ENCODE measurements at places on chromosomes 12 and 14.

GRCh38 chr14:75981426-75982265, at the start of gene TGFB3:
Gene TGFB3, minus strand, starts transcription at chr14:75981995. Its CDS starts 1,102 bp downstream, at chr14:75980893.
- DNase-seq, result peak; percentile 85

DNA sequence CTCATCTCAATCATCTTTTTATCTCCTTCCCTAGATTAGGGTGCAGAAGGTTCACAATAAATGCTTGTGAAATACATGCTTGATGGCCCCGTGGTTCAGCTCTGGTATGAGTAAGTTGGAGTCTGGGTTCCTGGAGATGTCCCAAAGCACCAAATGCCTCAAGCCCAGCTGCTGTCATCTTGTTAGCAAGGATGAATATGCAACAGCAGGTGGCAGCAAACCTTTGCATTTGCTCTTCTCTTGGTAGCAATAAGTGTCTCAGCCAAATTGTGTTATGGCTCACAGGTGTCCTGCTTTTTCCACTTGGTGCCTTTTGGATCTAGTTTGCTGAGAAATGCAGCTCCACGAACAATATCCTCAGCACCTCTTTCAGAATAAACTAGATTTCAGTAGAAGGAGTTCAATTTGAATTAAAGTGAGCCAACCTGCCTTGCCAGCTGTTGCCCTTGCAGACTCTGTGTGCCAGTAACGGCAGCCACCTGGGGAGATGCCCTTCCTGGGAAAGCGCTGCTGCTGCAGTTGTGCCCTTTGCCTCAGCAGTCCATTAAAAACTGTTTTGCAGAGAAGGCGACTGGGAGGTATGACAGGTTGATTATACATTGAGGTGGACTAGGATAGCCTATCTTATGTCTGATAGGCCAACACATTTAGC, 417.3 kb downstream of the SNAPC1 start:
- peak; percentile 86 for DNase-seq

DNA sequence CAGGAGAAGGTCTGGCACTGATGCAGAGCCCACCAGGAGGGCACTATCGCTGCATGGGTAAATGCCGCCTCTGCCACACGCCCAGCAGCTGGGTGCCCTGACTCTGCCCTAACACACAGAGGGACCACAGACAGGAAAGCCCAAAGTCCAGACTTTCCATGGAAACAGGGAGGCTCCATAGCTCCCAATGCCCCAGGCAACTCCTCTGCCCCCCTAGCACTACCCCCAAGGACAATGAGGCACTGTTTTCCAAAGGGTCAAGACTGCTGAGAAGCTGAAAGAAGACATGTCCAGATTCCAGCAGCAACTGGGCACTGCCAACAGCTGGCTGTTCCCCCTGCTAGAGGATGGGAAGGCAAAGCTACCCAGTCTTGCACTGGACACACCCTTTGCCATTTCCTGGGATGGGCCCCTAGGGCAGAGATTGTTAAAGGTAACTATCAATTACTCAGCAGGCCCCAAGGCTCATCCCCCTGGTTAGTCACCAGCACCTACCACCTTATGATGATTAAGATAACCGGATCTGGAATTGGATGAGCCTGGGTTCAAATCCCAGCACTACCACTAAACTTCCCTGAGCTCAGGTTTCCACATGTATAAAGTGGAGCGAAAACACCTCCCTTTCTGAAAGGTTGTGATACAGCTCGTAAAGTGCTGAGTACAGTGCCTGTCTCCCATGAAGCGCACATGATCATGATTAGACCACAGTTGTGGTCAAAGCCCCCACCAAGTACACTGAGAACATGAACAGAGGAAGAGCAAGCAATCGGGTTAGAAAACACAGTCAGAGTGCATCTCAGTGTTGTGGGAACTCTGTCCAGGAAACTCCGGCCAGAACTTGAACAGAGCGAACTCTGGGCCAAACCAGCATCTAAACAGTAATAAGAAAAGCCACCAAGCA, 3.3 kb downstream of the PXN start:
- peak; percentile 37 for DNase-seq

GRCh38 chr14:39228044-39228443, 5.7 kb upstream of the MIA2 start:
- no peak for DNase-seq

DNA sequence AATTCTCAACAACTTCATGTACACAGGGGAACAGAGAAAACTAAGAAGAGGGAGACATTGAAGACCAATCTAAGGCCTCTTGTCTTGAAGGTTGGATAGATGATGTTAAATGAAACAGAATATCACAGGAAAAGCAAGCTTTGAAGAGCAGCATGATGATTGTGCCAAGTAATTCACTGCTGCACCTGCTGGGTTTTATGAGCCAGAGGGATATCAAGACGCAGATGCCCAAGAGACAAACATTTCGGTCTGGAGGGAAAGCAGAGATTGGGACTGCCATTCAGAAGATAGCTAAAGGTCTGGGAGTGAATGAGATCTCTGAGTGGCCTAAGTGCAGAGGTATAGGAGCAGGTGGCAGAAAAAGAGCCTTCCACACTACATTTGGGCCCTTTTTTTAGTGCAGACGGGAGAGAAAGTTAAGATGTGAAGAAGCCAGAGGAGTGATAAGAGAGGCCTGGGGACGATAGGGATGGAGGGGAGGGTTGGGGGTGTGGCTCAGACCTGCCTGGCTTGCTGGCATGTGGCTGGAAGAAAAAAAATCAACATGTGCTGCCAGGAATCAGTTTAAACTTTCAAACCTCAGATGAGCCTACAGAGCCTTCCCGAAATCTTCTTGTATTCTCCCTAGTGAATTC, 200.6 kb downstream of the AEBP2 start:
- DNase-seq, result no peak

DNA sequence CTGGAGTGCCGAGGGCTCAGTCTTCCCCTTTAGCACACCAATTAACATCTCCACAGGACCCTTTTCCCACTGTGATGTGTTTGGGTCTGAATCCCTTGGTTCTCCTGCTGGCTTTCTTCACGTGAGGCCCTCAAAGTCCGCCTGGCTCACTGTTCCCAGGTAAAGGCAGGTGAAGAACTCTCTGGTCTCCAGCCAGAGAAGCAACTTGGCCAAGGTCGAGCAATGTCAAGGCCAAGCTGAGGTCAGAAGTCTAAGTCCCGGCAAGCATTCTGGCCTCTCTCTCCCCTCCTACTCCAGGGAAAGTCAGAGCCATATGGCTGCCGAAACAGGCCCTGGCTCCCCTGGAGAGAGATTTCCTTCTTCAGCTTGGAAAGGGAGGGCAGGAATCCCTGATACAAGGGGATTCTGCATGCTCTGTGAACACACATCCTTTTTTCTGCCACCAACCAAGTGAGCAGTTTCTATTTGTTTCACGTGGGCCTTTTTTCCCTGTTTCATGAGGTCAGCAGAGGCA, 61.4 kb upstream of the ESRRB start:
- no peak for DNase-seq

- no peak for DNase-seq
These were observed 1.3 kb upstream of the C14orf39 start for GRCh38 chr14:60487211-60487610.

DNA sequence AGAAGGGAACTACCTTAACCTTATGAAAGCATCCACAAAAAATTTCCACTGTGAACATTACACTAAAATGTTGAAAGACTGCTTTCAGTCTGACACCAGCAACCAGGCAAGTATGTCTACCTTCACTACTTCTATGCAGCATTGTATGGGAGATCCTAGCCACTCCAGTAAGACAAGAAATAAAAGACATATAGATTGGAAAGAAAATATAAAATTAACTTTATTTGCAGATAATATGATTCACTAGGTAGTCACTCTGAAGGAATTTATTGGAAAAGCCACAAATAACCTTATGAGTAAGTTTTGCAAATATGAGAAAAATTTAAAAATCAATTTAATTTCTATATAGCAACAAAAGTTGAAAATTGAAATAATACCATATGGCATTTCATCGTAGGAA, 172.0 kb downstream of the RERGL start:
- DNase-seq, result peak; percentile 38

DNA sequence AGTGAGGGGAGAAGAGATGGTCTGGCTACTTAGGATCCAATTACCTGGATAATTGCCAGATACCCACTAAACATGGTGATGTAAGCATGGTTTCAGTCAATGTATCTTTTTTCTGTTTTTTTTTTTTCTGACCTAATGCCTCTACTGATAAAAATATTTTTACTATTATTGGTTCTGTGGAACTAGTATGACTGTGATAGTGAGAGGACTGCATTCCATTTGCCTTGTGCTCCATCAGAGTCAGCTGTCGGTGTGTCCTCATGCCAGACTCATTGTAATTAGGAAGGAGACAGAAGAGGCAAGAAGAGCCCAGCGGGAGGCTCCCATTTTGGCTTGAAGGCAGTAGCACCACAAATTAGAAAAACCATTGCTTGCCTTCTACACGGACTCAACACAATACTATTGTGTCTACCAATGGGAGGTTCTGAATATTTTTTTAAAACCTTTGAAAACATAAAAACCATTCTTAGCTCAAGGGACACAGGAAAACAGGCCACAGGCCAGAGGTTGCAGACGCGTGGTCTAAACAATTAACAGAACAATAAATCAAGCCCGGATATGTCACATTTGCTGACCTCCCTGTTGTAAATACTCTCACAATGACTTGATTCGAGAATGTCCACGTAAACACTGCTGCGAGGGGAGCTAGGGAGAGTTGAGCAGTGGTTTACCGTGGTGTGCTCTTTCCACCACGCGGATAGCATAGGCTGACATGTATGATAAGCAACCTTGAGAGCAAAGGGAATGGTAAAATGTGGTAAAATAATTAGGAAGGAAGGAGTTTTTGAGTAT, 13.5 kb upstream of the DCP1B start:
- no peak for DNase-seq

GRCh38 chr12:113612076-113612728, 140.5 kb upstream of the LHX5 start:
- no peak for DNase-seq

DNA sequence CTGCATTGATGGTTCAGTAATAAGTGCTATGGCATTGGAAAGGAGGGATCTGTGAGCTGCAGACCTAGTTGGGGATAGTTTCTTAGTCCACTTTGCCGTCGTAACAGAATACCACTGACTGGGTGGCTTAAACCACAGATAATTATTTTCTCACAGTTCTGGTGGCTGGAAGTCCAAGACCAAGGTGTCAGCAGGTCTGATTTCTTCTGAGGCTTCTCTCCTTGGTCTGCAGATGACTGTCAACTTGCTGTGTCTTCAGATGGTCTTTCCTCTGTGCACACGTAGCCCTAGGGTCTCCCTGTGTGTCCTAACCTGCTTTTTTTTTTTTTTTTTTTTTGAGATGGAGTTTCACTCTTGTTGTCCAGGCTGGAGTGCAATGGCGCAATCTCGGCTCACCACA, 126.1 kb downstream of the MYRFL start:
- no peak for DNase-seq

GRCh38 chr12:101789171-101789570, 41.6 kb downstream of the GNPTAB start:
- no peak for DNase-seq

- DNase-seq, result peak; percentile 47
These were observed 162.5 kb downstream of the C12orf50 start for GRCh38 chr12:87866578-87867292.

- DNase-seq, result no peak
These were observed 31.7 kb downstream of the UNC79 start for GRCh38 chr14:93462479-93462878.

DNA sequence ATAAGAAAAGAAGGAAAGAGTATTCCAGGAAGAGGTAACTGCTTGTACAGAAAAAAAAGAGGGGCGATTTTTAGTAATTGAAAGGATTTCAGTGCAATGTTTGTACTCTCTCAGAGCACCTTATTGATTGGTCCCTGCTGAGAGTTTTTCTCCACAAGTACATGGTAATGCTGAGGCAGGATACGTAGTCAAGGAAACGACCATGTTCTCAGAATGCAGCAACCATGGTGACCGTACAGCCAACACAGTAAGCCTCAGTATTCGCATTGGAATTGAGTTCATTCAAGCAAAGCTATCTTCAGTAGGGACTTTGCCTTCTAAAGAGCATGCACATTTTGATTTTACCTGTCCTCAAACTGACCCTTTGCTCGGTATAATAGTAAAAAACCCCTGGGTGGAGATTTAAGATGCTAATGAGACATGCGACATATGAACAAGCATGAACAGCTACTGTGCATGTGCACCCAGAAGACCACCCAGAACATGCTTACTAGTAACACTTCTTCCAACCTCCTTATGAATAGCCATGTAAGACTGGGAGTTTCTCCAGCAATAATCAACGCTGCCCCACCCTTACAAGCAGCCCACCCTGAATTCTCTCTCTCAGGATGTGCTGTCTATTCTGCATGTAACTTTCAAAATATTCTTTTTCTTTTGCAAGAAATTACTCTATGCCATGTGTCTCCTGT, 6.2 kb upstream of the SLC41A2 start:
- no peak for DNase-seq

DNA sequence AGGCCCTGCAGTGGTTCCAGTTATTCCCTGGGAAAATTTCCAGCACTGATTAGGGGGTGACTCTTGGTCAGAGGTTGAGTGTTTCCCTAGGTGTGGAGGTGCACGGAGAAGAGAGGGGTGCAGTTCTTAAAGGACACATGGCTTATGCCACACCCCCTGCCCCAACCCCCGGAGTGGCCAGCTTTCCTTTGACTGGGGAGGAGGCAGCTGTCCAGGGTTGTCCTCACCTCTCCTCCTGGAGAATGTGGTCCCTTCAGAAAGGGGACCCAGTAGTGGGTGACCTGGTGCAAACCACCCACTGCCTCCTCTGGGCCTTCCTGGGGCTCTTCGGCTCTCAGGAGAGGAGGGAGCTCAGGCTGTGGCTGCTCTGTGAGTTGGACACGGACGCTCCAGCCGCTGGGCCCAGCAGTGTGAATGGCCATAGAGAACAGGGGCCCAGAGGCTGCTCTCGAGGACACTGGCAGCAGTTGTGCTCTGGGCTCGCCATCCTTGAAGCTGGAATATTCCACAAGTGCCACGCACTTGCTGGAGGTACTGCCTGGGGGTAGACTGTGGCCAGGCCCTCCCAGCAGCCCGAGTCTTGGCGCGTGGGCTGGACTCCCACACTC, 13.6 kb downstream of the PACS2 start:
- no peak for DNase-seq

GRCh38 chr12:116691205-116691604, 46.7 kb downstream of the SPRING1 start:
- no peak for DNase-seq

DNA sequence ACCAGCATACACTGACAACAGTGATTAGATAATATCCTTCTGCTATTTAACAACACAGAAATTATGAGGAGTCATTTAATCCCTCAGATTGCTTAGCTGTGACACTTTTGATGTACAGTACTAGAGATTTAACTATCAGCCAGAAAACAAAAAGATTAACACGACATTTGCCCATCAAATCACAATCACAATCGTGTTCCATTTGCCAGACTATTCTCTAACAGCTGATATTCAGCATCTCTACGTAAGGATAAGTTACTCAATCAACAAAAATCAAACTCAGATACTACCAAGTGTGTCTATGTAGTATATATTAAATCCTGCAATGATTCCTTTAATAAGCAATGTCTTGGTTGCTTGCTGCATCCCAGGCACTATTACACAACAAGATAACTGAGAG, 558.7 kb upstream of the USP15 start:
- DNase-seq, result no peak

GRCh38 chr14:77478796-77479195, 19.8 kb downstream of the ISM2 start:
- no peak for DNase-seq

GRCh38 chr12:120584343-120585149, 3.3 kb upstream of the POP5 start:
- DNase-seq, result no peak

Measured in HCEC 1CT (cell line).